Right kidney (tissue), 9 donors: ENCODE measurements at places on chromosomes 1 and 21.
A peak's percentile ranks its signal among the peaks of the same experiment; 100 is the strongest.

DNA sequence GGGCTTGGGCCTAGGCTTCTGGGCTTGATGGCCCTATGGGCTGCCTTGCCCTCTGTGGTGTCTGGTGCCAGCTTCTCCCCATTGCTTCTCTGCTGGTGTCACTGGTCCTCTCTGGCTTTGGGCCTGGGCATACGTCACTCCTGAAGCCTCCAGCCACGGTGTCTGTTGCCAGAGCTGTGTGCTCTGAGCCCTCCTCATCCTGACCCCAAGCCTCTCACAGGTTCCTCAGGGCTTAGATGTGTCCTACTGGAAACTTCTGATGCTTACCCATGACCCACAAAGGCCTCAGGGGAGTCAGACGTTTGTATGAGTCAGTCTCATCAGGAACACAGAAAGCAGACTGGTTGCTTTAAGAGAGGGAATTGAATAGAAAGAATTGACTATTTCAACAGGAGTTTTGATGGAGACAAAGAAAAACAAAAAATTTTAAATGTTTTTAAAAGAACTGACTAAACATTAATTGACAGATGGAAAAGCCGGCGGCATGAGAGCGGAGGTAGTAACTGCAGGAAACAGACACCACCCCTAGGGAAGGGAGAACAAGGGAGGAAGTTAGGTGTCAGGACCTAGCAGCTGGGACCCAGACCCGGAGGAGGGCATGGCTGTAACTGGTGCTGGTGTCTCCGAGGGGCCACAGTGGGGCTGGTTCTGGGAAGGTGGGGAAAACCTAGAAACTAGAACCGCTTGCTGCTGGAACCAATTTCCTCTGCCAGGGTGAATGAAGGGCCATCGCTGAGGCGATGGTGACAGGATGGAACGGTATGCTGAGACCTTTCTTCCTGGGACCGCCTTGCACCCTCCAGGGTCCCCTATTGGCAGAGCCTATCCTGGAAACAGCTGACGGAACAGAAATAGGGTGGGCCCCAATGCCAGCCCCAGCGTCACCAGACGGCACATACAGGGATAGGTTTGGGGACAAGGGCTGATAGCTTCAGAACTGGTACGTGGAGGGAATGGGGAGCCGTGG lies 40.0 kb upstream of the CITED4 start:
- DNase-seq, result no peak

- DNase-seq, result no peak
These were observed 17.5 kb downstream of the RD3 start for GRCh38 chr1:211474451-211474850.

DNA sequence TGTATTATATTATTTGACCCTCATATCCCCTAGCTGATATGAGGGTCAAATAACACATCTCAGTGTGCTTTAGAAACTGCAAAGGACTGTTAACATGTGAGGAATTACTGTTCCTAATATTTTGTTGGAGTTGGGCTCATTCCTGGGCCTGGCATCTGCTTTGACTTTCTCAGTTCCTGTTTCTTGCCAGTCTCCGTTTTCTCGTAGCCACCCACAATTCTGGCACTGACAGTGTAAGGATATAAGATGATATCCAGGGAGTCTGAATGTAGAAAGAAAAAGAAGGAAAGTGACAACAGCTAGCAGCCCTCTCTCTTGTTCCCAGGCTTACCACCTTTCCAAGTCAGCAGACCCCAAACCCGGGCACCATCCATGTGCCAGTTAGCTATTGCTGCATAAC lies 54.4 kb upstream of the SCMH1 start:
- no peak for DNase-seq

DNA sequence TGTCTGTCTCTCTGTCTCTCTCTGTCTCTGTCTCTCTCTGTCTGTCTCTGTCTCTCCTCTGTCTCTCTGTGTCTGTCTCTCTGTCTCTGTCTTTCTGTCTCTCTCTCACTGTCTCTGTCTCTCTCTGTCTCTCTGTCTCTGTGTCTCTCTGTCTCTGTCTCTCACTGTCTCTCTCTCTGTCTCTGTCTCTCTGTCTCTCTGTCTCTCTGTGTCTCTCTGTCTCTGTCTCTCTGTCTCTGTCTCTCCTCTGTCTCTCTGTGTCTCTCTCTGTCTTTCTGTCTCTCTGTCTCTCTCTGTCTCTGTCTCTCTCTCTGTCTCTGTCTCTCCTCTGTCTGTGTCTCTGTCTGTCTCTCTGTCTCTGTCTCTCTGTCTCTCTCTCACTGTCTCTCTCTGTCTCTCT lies 873 bp upstream of the COL6A1 start:
- no peak for DNase-seq

GRCh38 chr21:38376235-38376634 lies 119.4 kb downstream of the KCNJ15 start:
- DNase-seq, result no peak

DNA sequence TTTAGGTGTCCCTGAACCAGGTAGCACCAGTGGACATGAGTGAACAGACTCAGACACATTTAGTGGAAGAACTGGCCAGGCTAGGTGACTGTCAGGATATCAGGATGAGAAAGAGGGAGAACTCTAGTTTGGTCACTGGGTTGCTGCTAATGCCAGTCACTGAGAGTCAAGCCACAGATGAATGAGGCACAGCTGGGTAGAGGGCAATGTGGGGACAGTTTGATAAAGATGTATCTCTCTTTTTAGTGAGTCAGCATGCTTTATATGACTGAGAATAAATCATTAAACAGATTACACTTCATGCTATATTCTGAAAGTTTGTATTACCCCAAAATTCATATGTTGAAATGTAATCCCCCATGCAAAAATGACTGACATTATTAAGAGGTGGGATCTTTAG lies 87.1 kb downstream of the SELENOF start:
- no peak for DNase-seq

- peak; percentile 79 for DNase-seq
These were observed 1.3 kb downstream of the GNG12 start for GRCh38 chr1:67831850-67832513.

GRCh38 chr1:109759513-109760334 lies 4.0 kb downstream of the EPS8L3 start:
- DNase-seq, result no peak

GRCh38 chr1:119372503-119373086 lies 4.0 kb downstream of the HAO2 start:
- no peak for DNase-seq
